Stimulated activated CD8-positive, alpha-beta memory T cell treated with anti-CD3 and anti-CD28 coated beads, Interleukin-15, amount 100 ng/mL, for 24 hours (primary cell): ENCODE measurements at places on chromosomes 2 and 18.

DNA sequence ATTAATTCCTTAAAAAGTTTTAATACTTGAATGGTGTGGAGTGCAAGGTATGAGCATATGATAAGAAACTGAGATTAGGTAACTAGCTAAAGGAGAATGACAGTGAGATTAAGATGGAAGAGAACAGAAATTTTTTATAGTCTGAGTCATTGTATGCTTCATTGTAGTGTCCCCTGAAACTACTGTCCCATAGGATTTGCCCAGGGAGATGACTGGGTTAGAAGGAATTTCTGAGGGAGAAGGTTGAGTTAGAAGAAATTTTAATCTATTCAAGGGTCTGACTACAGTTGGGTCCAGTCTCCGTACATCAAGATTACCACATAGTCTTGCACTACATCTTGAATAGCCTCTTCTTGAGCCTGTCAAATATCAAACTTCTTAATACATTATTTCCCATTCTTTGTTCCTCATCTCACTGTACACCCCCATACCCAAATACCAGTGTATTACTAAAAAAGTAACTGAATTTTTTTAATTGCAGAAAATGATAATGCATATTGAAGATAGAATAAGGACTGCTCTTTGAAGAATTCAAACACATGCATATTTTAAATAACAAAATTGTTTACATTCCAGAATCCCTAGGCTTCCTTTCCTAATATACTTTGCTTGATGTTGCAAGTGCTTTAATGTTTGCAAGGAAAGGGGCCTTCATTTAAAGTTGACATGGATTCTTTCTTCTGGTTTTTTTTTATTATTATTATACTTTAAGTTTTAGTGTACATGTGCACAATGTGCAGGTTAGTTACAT is 314.3 kb upstream of the COL3A1 start:
- DNase-seq, result no peak

DNA sequence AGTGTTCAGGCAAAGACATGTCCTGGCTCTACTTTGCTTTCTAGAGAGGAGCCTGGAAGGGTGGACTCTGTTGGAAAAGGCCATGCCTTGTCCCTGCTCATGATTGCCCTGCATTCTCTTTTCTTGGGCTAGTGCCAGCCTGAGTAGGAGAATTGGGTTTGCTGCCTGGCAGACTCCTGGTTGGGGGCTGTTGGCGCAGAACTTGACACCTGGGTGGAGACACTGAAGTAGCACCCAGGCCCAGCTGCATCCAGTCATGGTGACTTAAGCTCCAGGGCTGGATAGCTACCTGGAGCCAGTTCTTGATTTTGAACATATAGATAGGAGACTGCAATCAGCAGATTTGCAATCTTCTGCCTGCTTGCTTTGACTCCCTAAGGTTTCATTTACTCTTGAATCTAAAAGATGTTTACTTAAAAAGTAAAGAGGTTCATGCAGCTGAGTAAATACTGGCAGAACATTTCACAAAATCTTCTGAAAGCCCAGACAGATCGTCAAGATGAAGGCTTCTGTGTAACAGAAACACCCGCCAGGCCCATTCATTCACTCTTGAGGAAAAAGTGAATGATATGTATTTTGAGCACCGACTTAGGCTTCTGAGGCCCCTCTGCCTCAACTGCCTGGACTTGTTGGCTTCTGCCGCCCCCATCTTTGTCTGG is 38.0 kb upstream of the YWHAQ start:
- no peak for DNase-seq

DNA sequence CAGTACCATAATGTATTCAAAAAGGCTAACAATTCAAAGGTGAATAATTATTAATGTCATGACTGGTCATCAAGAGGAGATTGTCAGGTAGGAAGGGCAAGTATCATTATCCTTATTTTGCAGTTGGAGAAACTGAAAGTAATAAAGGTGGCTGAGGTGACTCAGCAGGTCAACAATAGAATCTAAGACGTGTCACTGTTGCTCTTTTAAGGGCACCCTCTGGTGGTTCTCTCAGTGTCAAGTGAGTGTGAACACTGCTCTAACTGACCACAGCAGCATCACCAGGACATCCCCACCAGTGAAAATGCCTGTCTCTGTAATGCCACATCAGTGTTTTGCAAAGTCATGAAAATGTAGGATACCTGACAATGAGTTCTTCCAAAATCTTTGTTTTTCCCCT is 69.7 kb downstream of the DCC start:
- DNase-seq, result no peak

DNA sequence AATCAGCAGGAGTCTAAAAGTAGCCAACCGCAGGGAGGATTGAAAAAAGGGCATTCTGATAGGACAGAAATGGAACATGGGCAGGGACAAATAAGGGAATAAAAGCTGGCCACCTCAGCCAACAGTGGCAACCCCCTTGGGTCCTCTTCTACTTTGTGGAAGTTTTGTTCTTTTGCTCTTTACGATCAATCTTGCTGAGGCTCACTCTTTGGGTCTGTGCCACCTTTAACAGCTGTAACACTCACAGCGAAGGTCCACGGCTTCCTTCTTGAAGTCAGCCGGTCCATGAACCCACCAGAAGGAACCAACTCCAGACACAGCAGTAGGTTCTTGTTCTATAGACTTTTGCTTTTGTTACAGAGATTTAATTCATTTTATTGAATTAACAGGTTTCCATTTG is 285.4 kb upstream of the CDH20 start:
- DNase-seq, result no peak

GRCh38 chr18:46104128-46104911 is at the start of gene HAUS1:
Gene HAUS1 (plus strand): TSS chr18:46104385. CDS start chr18:46104412, 27 bp downstream.
- DNase-seq, result peak; percentile 71

GRCh38 chr18:36284268-36284667 is 13.2 kb upstream of the FHOD3 start:
- no peak for DNase-seq

GRCh38 chr2:50749216-50749615 is 282.7 kb downstream of the NRXN1 start:
- DNase-seq, result no peak

- DNase-seq, result no peak
Observed at GRCh38 chr2:234308813-234309195, 188.1 kb downstream of the ARL4C start.

GRCh38 chr2:69592511-69592910 is 51.0 kb downstream of the AAK1 start:
- no peak for DNase-seq

- DNase-seq, result no peak
Observed at GRCh38 chr2:8661235-8661634, 20.6 kb upstream of the ID2 start.

DNA sequence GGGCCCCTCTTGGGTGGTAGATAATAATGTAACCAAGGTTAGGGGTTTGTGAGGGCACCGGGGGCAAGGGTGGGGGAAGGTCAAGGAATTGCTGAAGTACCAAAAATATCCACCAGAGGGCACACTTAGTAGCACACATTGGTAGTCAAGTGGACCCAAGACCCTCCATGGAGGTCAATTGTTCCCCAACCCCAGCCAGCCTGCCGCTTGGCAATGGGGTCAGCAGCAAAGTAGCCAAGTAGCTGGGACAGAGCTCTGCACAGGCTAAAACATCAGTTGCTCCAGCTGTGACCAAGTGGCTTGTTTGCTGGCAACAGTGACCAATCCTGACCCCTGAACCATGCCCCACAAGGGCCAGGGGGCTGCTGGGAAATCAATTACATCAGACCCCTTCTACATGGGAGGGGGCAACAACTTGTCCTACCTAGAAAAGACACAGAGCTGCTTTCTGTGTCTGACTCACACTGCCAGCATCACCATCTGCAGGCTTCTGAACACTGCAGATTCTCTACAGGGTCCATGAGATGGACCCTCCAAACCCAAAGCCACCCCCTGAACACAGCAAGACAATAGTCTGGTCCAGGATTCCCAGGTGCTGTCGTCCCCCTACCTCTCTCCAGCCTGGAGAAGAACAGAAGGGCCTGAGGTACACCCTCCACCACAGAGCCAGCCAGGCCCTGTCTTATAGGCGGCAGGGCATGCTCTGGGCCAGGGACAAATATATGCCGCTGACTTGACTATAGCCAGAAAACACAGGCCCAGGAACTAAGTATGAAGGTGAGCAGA is 76.0 kb downstream of the EMX1 start:
- DNase-seq, result no peak

GRCh38 chr2:56534321-56534720 is 350.5 kb downstream of the CCDC85A start:
- no peak for DNase-seq

GRCh38 chr18:71919211-71919610 is 624.9 kb downstream of the CBLN2 start:
- no peak for DNase-seq

DNA sequence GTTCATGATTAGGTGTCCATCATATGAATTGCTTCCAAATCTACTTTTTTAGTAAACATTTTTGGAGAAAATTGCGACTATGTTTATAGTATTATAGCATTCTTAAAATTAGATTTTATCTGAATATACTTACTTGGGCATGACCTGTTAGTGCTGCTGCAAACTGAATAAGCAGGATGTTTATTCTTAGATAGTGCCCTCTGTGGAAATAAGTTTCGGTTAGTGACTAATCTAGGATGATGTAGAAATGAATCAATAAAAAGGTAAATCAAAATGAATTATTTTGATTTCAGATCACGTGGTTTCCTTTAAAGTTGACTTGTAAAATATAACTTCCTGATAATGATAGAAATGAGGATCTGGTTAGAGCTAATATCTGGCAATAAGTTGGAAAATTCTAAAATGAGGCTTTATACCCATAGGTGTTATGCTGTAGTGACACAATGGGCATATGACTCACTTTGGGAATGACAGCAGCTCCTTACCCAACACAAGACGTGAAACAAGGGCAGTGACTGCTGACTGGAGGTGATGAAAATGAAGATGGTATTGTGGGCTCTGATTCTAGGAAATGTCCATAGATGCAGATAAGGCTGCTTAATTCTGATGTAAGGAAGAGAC is 165.8 kb upstream of the TCF4 start:
- no peak for DNase-seq

DNA sequence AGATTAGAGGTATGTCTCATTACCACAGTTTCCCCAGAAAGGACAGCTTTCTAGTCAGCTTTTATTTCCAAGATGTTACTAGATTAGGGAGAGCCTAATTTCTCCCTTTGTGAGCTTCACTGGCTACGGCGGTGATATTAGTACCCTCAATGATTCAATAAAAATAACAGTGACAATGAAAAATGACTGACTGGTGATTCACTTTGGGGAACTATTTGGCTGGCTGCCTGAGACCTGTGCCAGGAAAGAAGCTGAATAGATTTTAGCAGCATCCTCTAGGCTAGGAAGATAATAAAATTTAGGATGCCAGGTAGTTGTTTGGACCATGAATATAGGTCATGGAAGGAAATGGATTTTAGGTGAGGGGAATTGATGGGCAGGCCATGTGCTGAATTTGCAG is 178.7 kb downstream of the FMNL2 start:
- DNase-seq, result no peak

GRCh38 chr2:854460-854859 is 96.2 kb upstream of the SNTG2 start:
- DNase-seq, result no peak

DNA sequence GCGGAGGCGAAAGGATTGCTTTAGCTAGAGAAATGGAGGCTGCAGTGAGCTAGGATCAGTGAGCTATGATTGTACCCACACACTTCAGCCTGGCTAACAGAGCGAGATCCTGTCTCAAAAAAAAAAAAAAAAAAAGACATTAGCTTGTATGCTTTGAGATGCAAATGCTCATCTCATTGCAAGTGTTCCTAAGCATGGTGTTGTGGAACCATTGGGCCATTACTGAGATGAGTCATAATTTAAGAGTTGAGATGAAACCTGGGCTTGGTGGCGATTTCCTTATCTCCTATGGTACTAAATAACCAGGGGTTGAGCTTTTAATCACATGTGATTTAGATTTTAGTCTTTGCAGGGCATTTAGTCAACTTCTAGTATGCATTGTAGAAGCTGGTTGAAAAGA is 2.2 kb downstream of the PLEKHA3 start:
- no peak for DNase-seq

GRCh38 chr2:42274863-42275262 is 86.2 kb downstream of the COX7A2L start:
- DNase-seq, result no peak

- DNase-seq, result no peak
Observed at GRCh38 chr2:98880266-98881152, 55.5 kb downstream of the CRACDL start.
